Renal pelvis (tissue), 12 donors: ENCODE measurements at places on chromosomes 12 and 14. TPM values are rescaled to one million over a fixed set of nuclear protein-coding genes. Genes with fewer than 3 reads are reported as not detected.

PTPRQ gene
- polyA plus RNA-seq, result 36.6 TPM

KICS2 gene
- polyA plus RNA-seq, result 5.3 TPM

EFS gene
- 45.5 TPM for polyA plus RNA-seq

TMTC1 gene
- 24.3 TPM for polyA plus RNA-seq

SYCP3 gene
- polyA plus RNA-seq, result 0.85 TPM

CCDC77 gene
- polyA plus RNA-seq, result 20.0 TPM

FRMD6 gene
- 14.5 TPM for polyA plus RNA-seq

UBR7 gene
- polyA plus RNA-seq, result 36.1 TPM

SLC6A15 gene
- polyA plus RNA-seq, result 0.88 TPM
